ENCODE measurements at places on chromosomes 6 and 20.
A peak's percentile ranks its signal among the peaks of the same experiment; 100 is the strongest.

DNA sequence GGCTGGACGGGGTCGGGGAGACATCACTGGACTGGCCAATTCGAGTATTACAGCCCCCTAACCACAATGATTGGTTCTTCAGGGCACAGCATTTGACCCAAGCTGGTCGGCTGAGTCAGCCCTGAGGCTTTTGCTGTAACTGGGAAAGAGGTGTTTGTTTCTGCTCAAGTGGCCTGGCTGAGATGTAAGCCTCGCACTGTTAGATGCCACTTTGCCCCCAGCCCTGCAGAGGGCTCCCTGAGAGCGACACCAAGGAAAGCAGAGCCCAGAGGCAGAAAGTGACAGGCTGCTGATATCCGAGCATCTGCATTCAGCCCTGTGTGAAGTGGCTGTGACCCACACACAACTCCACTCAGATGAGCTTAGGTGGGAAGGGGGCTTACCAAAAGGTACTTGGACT, 19.4 kb downstream of the ERGIC3 start:
- no peak overlapping the region for H3K4me3 ChIP-seq
- H3K4me1 ChIP-seq, result no peaks in the 10 kb centered on the region
- H3K27ac ChIP-seq, result no peak overlapping the region
- H3K36me3 ChIP-seq, result peaks cover 5% of the 10 kb centered on the region

DNA sequence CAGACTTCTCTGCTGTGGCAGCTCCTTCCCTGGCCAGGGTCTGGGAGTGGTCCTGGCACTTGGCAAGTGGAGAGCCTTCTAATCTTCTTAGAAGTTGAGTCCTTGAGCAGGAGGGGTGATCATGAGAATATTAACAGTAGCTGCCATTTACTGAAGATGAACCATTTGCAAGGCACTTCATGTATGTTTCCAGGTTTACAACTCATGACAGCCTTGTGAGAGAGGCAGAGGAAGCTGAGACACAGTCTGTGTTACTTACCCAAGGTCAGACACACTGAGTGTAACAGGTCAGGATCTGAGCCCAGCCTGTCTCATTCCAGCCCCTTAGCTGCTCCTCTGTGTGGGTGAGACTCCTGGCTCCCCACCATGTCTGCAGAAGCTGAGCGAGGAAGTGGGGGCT, 45.5 kb upstream of the SRF start:
- no peak overlapping the region for H3K4me3 ChIP-seq
- H3K27ac ChIP-seq, result no peak overlapping the region
- H3K4me1 ChIP-seq, result peaks cover 26% of the 10 kb centered on the region
- no peaks in the 10 kb centered on the region for H3K36me3 ChIP-seq

- DNase-seq, result peak; percentile 26
- H3K36me3 ChIP-seq, result no peaks in the 10 kb centered on the region
- no peak overlapping the region for H3K4me3 ChIP-seq
- no peak overlapping the region for H3K27ac ChIP-seq
- H3K27me3 ChIP-seq, result no peaks in the 10 kb centered on the region
- H3K4me1 ChIP-seq, result no peaks in the 10 kb centered on the region
These were observed 42.2 kb upstream of the EDN3 start for GRCh38 chr20:59258221-59258621.

- no peak for DNase-seq
- H3K4me1 ChIP-seq, result no peaks in the 10 kb centered on the region
- no peak overlapping the region for H3K27ac ChIP-seq
- H3K4me3 ChIP-seq, result no peak overlapping the region
These were observed 40.4 kb downstream of the ANKS1A start for GRCh38 chr6:34929241-34929978.

DNA sequence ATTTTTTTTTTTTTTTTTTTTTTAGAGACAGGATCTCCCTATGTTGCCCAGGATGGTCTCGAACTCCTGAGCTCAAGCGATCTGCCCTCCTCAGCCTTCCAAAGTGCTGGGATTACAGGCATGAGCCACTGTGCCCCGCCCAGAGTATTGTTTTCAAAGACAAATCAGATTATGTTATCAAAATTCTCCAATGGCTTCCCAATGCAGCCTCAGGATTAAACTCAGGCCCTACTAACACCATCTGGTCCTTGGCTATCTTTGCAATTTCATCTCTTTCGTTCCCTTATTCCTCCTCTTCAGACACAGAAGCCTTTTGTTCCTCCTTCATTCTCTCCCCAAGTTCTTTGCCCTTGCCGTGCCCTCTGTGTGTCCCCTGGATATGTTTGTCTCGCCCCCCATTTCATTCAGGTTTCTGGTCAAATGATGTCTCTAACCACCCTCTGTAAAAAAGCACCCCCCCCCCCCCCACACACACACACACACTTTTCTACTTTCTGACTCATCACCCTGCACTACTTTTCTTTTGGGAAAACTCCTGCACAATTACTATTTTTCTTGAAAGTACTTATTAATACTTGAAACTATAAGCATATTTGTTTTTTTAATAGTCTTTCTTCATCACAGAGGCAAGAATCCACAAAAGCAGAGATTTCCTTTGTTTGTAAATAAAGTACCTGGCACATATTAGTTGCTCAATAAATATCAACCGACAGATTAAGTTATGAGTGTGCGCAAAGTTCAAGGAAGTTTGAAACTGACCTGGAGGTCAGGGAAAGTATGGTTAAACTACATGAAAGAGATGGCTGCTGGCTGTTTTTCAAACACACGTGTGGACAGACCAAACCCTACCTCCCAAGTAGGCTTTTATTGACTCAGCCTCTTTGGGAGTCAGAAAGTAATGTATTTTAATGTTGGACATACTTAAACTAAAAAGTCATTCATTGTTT, 16.7 kb downstream of the BTN1A1 start:
- H3K27ac ChIP-seq, result no peak overlapping the region
- no peaks in the 10 kb centered on the region for H3K36me3 ChIP-seq
- H3K27me3 ChIP-seq, result no peaks in the 10 kb centered on the region
- no peak for DNase-seq
- no peaks in the 10 kb centered on the region for H3K4me1 ChIP-seq
- H3K4me3 ChIP-seq, result no peak overlapping the region

DNA sequence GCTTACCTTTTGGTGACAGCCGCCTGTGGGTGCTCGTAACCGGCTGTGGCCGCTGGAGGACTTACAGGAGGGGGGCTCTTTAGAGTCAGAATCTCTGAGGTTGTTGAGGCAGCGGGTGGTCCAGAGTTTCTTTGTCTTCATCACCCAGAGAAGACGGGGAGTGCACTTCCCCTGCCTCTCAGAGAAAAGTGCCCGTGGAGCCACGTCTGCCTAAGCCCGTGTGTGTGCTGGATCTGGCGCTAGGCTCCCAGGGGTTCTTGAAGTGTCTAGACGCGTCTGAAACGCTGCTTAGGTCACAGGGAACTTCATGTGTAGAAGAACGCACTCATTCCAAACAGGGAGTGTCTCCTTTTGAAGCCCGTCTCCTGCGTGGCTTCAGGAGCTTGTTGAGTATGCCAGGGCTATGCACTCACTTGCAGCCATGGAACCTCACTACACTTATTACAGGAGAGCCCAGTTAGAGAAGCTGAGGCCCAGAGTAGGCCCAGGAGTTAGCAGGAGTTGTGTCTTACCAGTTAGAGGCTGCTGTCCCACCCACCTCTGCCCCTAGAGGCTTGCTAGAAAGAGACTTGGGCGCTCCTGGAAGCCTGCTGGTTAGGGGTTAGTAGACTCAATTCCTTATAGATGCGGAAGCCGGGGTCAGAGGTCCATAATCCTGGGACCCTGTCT, 1.3 kb downstream of the LSM14B start:
- peak overlapping the region; percentile 91 for H3K4me3 ChIP-seq
- peak; percentile 45 for DNase-seq
- H3K4me1 ChIP-seq, result peaks cover 35% of the 10 kb centered on the region
- peaks cover 44% of the 10 kb centered on the region for H3K36me3 ChIP-seq
- no peaks in the 10 kb centered on the region for H3K27me3 ChIP-seq

- no peaks in the 10 kb centered on the region for H3K36me3 ChIP-seq
- H3K27me3 ChIP-seq, result peaks cover 2% of the 10 kb centered on the region
- H3K4me1 ChIP-seq, result no peaks in the 10 kb centered on the region
These were observed 62.7 kb upstream of the SYNDIG1 start for GRCh38 chr20:24406750-24407149.

DNA sequence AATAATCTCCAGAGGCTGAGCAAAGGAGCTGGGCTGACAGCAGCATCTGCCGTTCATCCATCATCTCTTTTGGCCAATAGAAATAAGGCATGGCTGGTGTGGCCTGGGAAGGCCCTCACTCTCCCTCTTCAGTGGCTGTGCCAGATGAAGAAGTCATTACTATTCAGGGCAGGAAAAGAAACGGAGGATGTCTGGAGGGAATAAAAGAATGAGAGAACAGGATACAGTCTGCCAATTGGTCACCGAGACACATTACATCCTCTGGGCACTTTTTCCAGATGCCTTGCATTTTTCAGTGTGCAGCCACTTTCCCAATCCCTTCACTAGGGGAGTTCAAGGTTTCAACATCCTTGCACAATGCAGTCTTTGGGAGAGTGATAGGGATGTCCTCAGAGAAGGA, 32.2 kb upstream of the VGLL2 start:
- no peak overlapping the region for H3K4me3 ChIP-seq
- no peaks in the 10 kb centered on the region for H3K36me3 ChIP-seq
- H3K27me3 ChIP-seq, result no peaks in the 10 kb centered on the region
- no peak for DNase-seq
- no peak overlapping the region for H3K27ac ChIP-seq
- no peaks in the 10 kb centered on the region for H3K4me1 ChIP-seq

- H3K36me3 ChIP-seq, result no peaks in the 10 kb centered on the region
- DNase-seq, result no peak
- H3K27me3 ChIP-seq, result peaks cover 14% of the 10 kb centered on the region
- no peaks in the 10 kb centered on the region for H3K4me1 ChIP-seq
- H3K27ac ChIP-seq, result no peak overlapping the region
These were observed 15.1 kb upstream of the SNRPB2 start for GRCh38 chr20:16714751-16715150.

GRCh38 chr6:41050536-41050935, 2.5 kb upstream of the APOBEC2 start:
- H3K4me1 ChIP-seq, result no peaks in the 10 kb centered on the region
- no peak overlapping the region for H3K4me3 ChIP-seq
- DNase-seq, result no peak

DNA sequence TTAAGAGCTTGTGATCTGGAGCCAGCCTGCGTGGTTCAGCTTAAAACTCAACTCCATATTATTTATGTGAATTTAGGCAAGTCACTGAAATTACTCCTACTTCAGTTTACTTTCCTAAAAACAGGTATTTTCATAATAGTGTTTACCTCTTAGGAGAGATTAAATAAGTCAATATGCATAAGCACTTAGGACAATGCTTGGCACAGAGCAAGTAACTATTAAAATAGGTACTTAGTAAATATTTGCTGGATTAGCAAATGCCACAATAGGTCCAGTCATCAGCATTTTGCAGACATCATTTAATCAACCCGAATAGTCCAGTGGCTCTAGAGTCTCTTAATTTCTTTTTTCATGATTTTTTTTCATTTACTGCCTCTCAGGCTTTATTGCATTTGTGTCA, 78.6 kb upstream of the PTPRK start:
- DNase-seq, result no peak
- no peaks in the 10 kb centered on the region for H3K4me1 ChIP-seq
- H3K4me3 ChIP-seq, result no peak overlapping the region

DNA sequence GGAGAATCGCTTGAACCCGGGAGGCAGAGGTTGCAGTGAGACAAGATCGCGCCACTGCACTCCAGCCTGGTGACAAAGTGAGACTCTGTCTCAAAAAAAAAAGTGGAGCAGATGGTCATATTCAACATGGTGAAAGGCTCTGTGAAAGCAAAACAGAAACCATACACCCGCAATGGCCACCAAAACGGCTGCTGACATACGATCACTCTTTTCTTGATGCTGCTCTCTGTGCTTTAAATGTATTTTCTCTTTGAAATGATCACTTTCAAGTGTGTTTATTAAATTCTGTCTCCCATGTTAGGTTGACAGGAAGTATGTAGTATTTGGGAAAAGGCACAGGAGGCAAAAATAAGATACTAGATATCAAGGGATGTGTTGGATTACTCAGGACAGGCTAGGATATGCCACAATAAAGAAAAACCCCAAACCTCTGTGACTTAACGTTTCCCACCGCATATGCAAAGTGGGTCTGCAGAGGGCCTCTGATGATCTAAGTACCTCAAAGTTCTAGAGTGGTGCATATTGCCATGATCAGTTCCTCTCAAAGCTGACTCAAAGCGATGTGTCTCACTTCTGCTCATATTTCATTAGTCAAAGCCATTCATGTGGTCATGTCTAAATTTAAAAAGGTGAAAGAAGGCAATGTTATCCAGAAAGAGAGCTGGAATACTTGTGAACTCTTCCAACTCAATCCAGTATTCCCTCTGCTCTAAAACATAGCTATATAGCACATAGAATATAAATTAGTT, 155.1 kb upstream of the SOX4 start:
- no peaks in the 10 kb centered on the region for H3K36me3 ChIP-seq
- no peak overlapping the region for H3K4me3 ChIP-seq
- no peak overlapping the region for H3K27ac ChIP-seq
- no peaks in the 10 kb centered on the region for H3K4me1 ChIP-seq

GRCh38 chr20:23296841-23297701, 53.5 kb upstream of the NXT1 start:
- no peaks in the 10 kb centered on the region for H3K4me1 ChIP-seq
- H3K27me3 ChIP-seq, result no peaks in the 10 kb centered on the region
- no peaks in the 10 kb centered on the region for H3K36me3 ChIP-seq
- no peak overlapping the region for H3K27ac ChIP-seq
- H3K4me3 ChIP-seq, result no peak overlapping the region
- no peak for DNase-seq

DNA sequence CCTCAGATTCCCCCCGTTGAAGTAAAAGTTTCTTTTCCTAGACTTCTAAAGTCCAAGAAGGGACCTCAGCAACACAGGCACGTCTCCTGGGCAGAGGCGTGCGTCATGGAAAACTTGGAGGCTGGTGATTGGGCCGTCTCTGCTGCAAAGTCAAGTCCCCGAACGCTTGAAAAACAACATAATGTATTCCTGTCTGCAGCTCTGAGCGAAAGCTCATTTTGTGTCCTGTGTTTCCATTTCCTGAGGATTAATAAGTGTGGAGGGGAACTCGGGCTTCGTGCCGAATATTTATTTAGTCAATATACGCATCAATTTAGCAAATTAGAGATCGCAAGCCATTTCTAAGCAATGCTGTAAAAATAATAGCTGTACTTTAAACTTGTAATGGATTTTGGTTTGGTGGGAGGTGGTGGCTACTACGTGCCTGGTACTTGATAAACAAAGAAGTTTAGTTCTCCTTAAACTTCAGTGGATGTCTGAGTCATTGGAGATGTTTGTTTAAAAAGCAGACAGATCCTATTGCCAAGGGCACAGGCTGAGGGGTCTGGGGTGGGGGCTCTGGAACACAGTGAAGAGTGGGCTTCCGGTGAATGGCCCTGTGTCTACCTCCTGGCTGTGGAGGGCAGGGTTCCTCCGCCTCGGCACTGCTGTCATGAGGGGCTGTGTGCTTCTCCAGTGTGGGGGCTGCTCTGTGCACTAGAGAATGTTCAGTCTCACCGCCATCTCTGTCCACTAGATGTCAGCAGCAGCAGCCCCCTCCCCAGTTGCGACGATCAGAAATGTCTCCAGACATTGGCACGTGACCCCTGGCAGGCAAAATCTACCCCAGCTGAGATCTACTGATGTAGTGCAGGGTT, 21.8 kb downstream of the PCK1 start:
- H3K36me3 ChIP-seq, result no peaks in the 10 kb centered on the region
- no peak overlapping the region for H3K27ac ChIP-seq
- H3K27me3 ChIP-seq, result no peaks in the 10 kb centered on the region
- H3K4me3 ChIP-seq, result no peak overlapping the region
- no peak for DNase-seq
